T-helper 2 cell (primary cell): ENCODE measurements at places on chromosomes 4 and X.

DNA sequence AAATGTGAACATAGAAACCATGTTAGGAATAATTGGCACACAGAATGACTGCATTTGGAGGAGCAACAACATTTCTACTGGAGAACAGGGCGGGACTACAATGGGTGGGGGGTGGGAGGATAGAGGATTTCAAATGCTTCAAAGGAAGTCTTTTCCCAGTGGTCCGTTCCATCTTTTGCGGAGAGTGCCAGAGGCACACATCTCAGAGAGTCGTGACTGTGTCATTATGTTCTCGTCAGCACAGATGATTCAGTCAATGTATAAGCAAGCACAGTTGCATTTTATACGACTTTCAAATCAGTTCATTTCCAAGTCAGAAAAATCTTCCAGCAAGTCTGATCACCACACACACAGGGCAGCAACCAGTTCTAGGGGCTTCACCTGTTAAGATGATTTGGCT lies 22.7 kb upstream of the GPR50 start:
- no peak for DNase-seq

DNA sequence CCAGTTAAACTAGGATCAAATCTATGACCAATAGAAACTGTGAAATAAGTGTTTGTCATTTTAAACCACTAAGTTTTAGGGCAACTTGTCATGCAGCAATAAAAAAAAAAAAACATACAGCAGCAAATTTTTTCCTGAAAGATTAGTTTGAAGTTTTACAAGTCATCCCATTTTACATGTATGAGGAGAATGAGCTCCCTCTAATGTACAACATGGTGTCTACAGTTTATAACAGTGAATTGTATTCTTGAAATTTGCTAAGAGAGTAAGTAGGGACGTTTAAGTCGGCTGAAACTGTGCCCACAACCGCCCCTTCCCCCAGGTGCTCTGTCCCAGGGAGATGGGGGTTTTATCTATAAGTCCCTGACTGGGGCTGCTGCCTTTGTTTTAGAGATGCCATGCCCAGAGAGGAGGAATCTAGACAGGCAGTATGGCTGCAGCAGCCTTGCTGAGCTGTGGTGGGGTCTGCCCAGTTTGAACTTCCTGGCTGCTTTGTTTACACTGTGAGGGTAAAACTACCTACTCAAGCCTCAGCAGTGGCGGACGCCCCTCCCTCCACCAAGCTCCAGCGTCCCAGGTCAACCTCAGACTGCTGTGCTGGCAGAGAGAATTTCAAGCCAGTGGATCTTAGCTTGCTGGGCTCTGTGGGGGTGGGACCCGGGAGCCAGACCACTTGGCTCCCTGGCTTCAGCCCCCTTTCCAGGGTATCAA lies 499.3 kb upstream of the CT83 start:
- no peak for DNase-seq

GRCh38 chrX:24993879-24994278 lies 21.9 kb downstream of the ARX start:
- DNase-seq: no peak

DNA sequence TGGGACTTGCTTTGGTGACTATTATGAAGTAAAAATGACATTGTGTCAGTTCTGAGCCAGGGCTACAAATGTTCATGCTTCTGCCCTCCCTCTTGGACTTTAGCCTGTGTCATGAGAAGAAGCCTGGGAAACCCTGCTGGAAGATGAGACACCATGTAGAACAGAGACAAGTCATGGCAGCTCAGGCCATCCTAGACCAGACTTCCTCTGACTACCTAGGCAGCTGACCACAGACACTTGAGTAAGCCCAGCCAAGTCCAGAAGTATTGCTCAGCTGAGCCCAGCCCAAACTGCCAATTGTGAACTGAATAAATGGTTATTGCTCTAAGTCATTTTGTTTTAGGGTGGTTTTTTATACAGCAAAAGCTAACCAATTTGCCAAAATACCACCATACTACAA lies 467.6 kb upstream of the CNKSR2 start:
- no peak for DNase-seq

- DNase-seq: no peak
These were observed 98.5 kb downstream of the RAP1GDS1 start for GRCh38 chr4:98359646-98360045.

GRCh38 chr4:185638093-185638492 lies 102.8 kb upstream of the PDLIM3 start:
- no peak for DNase-seq

- no peak for DNase-seq
These were observed 22.7 kb upstream of the PLCXD1 start for GRCh38 chrX:258291-259040.

- DNase-seq: no peak
These were observed 1070.6 kb downstream of the STPG2 start for GRCh38 chr4:97072666-97073065.

DNA sequence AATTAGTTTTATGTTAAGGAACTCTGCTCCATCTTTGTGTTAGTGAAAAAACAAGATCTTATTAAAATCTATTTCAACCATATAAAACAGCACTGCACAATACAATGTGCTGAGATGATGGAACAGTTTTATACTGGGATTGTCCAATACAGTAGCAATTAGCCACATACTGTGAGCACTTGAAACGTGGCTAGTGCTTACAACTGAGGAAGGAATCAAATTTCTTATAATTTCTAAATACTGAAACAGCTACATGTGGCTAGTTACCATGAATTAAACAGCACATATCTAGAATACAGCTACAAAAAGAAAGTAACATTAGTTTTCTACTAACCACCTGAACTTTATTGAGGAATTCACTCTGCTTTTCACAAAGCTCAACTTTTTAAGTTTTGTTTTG lies 14.7 kb downstream of the NFXL1 start:
- DNase-seq: no peak
